ENCODE measurements at places on chromosomes 12 and 14.

DNA sequence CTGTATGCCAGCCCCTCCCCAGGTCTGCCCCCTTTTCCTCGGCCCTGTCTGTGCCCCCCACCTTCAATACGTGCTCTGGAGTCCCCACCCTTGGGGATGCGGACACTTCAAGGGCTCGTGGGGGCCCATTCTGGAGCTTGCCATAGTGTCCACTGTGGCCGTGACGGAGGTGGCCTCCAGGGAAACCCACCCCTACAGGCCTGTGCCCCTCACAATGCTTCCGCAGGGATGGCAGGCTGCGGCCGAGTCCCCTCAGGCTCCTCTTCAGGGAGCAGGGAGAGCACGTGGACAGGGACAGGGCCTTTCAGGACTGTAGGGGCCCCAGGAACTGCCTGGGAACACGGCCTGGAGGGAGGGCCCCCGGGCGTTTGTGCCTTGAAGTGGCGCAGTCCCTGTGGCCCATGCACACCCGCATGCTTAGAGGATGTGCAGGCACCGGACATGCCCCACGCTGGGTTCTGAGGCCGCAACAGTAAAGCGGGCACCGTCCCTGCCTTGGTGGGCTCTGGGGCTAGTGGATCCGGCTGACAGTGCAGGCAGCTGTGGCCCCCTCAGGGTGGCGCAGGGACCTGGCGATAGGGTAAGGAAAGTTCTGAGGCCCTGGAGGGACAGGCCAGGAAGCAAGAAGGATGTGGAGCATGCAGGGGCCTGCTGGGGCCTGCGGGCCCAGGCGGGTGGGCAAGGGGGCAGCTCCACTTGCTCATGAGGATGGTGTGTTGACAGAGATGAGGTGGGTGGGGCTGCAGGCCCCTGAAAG is 209.0 kb upstream of the RTL1 start:
- no peak for DNase-seq

GRCh38 chr12:121803861-121804416 is at the start of gene SETD1B:
Gene SETD1B (plus strand): TSS chr12:121804009. CDS start chr12:121804738, 729 bp downstream.
- no peak for DNase-seq

DNA sequence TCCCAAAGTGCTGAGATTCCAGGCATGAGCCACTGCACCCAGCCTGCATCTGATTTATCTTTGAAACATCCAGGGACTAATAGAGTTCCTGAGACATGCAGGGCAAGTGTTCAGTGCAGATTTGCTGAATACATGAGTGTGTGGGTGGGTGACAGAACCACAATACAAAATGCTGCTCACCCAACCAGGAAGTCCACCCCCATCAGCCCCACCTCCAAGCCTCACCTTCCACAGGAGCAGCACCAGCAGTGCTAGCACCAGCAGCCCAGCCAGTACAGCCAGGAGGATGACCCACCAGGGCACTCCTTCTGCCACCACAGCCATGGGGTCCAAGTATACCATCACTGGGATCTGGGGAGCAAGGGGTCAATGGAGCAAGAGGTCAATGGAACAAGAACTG is 20.0 kb downstream of the ITGA7 start:
- no peak for DNase-seq

DNA sequence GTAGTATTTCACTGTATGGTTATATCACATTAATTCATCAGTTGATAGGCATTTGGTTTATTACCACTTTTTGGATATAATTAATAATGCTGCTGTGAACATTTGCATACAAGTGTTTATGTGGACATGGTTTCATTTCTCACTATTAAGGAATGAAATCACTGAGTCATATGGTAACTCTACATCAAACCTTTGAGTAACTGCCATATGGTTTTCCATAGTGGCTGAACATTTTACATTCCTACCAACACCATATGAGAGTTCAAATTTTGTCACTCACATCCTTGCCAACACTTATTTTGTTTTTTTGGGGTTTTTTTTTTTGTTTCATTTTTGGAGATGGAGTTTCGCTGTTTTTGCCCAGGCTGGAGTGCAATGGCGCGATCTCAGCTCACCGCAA is 30.2 kb upstream of the EAPP start:
- no peak for DNase-seq

DNA sequence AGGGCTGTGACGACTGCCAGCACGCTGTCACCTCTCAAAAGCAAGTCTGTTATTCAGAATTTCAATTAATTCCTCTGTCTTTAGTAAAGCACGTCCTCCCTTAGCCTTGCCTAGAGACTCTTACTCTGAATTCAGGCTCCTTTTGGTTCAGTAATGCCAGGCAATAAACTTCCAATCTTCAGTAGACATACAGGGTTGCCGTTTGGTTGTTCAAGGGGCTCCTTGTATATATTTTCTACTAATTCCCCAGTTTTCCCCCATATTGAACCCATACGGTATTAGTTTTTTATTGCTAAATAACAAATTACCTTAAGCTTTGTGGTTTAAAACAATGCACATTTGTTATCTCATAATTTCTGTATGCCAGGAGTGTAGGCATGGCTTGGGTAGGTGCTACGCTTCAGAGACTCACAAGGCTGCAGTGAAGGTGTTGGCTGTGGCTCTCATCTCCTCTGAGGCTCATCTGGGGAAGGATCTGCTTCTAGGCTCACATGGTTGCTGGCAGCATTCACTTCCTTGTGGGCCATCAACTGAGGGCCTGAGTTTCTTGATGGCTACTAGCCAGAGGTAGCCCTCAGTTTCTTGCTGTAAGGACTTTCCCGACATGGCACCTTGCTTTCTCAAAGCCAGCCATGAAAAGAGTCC is 7.3 kb upstream of the CLECL1 start:
- no peak for DNase-seq

GRCh38 chr14:31294746-31295405 is 87.3 kb upstream of the HECTD1 start:
- no peak for DNase-seq

DNA sequence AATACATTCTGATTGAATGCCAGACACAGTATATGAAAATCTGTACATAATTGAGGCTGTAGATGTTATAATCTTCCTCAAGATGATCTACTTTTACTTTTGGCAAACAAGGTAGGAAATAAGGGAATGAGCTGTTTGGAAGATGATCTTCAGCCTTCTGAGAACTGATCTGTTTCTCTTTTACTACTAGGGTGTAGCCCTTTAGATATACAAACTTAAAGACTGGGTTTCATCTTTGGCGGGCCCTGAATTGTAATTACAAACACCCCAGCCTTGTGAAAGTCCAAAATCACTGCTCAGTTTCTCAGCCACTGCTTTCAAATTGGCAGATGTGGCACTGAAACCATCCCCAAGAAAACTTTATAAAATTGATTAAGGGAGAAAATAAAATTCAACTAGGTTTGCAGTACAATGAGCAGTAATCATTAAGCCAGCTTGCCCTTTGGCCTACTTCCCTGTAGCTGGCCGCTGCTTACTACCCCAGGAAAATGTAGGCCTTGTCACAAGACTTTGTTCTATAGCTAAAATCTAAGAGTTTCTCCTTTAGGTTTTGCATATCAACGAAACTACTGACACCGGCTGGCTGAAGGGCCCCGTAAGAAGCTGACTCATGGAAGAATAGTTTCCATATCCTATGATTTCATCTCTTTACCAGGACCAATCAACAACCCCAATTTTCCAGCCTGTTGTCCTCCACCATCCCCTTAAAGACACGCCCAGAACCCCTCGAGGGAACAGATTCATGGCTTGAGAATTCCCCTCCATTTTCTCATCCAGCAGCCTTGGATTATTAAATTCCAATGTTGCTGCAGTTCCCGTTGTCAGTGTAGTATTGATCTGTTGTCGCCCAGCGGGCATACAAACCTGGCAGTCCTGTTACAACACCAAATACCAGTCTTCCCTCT is 210.8 kb downstream of the PCNX1 start:
- no peak for DNase-seq

DNA sequence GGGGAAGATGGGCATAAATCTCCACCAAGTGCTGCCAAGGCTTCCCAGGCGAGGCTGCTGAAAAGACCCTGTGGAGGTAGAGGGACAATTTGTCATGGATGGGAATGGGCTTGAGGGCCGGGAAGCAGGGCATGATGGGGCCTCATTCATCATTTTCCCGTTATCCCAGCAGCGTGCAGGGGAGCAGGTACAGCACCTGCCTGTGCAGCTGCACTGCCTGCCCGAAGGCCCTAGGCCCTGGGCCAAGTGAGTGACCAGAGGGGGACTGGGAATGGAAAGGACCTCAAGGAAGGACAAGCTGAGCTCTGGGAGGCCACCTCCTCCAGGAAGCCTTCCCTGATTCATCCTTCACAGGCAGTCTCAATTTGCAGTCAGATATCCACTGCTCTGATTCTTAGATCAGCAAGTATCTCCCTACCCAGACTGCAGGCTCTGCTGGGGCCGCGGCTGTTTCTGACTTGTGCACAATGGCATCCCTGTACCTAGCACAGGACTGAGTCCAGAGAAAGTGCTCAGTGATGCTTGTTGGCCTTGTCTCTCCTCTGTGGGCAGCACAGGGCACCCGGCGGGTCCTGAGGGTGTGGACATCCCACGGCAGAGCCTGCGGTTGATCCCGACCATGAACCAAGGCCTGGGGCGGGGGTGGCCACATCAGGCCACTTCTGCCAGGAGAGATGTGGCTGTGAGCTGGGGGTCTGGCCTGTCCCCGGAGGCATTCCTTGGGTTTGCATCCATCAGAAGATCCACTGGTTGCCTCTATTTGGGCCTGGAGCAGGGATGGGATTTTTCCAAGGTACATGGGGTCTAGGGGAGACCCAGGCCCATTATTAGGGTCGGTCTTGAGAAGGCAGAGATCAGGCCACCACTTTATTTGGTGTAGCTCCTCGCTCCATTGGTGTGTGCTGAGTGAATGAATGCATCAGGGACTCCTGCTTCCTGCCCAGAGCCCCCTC is 167.3 kb upstream of the RTL1 start:
- no peak for DNase-seq

- DNase-seq, result no peak
These were observed 80.8 kb upstream of the PPP1R12A start for GRCh38 chr12:80015660-80016059.

DNA sequence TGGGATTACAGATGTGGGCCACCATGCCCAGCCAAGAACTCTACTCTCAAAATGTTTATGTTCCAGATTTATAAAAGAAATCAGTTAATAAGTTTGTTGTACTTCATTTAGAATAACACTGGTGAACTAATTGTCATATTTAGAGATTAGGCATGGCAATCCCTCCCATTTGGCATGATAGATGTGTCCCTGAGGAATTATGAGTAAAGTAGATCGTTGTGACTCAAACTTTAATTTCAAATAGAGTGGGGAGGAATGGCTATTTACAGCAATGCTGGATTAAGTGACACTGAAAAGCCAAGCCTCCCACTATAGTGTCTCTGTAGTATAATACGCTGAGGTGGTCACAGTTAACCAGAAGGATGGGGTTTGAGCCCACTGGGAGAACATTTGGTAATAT is 39.3 kb upstream of the RTRAF start:
- no peak for DNase-seq

DNA sequence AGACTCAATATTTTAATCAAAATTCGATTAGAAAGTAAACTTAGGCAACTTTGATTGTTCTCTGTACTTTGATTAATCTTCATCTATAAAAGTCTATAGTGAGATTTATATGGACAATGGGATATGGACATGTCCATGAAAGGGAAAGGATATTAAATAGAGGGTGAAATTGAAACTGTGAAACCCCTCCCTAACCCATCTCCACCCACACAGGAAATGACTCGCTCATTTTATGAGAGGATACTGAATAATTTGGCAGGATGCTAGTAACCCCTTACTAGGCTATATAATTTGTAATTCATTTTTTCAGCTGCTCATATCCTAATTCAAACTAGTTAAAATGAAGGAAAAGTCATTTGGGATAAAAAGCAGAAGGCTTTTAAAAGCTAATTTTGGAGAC is 328.0 kb upstream of the ATP2B1 start:
- no peak for DNase-seq

- DNase-seq, result no peak
These were observed 85.1 kb downstream of the DERA start for GRCh38 chr12:15996254-15996653.

DNA sequence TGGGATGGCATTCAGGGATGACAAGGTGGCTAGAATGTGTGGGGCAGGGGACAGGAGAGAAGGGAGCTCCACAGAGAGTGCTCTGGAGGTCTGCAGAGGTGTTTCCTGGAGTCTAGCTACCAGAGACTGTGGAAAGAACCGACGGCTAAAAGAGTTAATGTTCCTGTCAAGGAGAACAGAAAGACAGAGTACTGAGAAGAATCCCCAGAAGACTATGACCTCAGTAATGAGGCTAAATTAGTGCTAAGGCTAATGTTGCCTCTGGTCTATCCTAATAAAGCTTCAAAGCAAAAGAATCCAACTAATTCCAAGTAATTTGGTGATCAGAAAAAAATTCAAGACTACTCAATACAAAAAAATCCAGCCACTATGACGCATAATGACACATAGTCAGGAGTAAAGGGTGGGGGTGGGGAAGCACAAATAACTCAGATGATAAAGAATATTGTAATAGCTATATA is 44.7 kb downstream of the FERMT2 start:
- no peak for DNase-seq

DNA sequence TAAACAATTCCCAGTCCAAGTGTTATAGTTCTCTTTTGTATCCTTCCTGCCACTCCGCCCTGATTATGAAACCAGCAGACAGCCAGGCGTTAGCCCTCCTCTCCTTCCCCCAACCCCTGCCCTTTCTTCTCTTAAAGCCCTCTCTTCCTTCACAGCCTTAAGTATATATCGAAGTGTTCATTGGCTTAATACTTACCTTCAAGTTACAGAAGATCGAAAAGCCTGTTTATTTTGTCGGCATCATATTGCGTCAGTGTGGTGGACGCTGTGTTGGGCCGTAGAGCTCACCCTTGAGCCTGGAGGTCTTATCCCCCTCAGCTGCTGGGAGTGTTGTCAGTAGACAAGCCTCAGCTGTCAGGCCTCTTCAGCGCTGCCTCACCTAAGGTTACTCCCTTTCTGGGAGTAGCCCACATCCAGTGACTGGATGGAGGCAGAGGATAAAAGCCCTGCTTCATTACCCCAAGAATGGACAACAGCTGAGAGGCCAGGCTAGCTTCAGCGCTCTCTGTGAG is 36.2 kb downstream of the CMAS start:
- no peak for DNase-seq

DNA sequence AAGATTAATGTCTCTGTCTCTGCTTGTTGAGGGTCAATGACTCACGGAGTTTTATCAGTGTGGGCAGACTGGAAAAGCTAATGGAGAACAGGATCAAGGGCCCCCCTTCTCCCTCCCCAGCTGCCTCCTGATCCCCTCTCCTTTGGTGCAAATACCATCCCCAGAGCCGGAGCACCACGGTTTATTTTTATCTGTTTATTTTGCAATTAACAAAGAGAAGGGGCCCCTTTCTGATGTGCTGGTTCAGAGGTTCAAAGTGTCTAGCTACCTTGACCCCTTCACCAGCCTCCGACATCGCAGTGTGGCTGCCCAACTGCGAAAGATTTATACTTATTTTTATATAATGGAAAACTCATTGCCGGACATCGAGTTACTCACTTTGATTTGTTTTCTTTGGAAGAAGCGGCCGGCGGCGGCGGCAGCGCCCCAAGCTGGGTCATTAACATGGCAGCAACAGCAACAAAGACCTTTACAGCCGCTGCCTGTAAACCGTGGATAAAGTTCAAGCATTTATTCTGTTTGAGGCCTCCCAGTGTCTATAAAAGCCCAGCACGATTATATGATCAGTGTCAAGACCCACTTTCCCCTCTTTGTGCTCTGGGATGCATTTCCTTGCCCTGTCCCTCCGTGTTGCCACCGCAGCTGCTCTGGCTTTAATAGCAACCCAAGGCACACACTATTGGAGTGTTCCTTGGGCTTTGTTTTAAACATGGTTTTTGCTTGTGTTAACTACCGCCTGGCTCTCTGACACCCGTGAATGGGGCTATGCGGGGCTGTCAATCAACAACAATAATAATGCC is 47.4 kb upstream of the PARP11 start:
- no peak for DNase-seq

Measured in COR-L47 (cell line).